Stimulated activated CD4-positive, alpha-beta T cell treated with anti-CD3 and anti-CD28 coated beads, Interleukin-1b, Interleukin-23, amount 100 ng/mL, for 1 hour (primary cell): ENCODE measurements at places on chromosomes 1 and 21.

DNA sequence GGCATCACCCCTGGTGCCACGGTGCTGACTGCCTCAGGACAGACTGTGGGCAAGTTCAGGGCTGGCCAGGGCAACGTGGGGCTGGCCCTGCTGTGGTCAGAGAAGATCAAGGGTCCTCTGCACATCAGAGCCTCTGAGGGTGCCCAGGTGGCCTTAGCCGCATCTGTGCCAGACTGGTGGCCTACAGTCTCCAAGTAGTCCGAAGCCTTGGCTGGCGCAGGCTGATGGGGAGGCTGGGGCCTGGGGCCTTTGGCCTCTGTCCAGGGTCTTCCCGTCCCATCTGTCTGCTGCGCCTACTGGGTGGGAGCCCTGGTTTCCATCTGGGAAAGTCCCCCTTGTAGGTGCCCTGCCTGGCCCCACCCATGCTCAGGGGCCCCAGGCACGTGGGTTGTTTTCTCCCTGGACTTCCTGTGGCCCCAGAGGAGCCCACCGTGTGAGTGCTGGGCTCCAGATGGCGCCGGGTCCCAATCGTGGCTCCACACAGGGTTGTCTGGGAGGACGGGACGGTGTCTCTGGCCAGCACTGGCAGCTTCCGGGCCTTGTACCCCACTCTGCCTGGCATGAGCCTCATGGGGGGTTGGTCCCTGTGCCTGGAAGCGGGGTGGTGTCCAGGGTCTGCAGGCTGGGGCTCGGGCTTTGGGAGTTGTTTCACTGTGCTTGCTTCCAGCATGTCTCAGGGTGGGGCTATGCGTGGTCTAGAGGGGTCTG is 9.9 kb downstream of the IBA57 start:
- no peak for DNase-seq

- no peak for DNase-seq
Measured at GRCh38 chr1:212967801-212968200, 17.5 kb downstream of the VASH2 start.

DNA sequence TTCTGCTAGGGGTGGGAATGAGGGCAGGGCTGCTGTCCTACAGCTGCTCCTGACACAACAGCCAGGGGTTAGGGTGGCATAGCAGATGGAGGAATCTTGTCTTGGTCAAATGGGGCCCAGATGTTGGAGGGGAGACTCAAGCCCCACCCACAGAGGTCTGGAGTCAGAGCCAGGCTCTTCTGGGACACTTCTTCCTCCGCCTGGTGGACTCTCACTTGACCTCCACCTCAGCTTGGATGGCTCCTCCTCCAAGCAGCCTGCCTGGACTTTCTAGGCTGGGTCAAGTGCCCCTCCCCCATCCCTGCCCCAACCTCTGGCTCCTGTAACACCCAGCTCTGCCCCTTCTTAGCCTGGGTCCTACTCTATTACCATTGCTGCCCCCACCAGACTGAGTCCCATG is 35.5 kb downstream of the EPHA2 start:
- DNase-seq: no peak

DNA sequence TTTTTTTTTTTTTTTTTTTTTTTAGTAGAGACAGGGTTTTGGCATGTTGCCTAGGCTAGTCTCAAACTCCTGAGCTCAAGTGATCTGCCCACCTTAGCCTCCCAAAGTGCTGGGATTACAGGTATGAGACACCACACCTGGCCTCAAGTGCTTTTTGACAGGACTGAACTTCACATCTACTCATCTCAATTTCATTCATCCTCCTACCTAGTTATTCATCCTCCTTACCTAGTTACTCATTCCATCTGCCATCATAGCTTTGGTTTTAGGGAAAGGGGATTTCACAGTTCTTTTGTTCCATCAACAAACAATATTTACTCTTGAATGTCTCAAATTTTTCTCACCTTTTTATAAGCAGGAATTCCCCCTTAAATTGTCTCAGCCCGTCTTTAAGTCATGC is 38.6 kb upstream of the RALGPS2 start:
- DNase-seq: no peak

DNA sequence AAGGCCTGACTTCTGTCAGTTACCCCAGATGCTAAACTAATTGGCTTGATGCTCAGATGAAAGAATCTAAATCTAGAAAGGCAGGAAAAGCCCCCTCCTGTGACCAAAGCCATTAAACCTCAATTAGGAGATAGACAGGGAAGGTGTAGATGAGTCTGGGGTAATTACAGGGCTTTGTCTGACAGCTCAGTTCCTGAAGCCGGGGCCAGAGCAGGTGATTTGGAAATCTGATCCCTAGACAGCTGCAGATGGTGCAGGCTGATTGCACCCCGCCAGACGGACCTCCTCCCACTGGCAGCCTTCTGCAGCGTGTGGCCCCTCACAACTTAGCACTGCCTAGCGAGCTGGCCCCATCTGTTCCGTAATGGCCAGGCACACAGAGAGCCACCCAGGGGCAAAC is 395.1 kb downstream of the HLX start:
- no peak for DNase-seq

- DNase-seq: no peak
Measured at GRCh38 chr1:230906226-230906625, 37.9 kb upstream of the C1orf198 start.

GRCh38 chr1:14625572-14625971 is 27.1 kb downstream of the KAZN start:
- no peak for DNase-seq

DNA sequence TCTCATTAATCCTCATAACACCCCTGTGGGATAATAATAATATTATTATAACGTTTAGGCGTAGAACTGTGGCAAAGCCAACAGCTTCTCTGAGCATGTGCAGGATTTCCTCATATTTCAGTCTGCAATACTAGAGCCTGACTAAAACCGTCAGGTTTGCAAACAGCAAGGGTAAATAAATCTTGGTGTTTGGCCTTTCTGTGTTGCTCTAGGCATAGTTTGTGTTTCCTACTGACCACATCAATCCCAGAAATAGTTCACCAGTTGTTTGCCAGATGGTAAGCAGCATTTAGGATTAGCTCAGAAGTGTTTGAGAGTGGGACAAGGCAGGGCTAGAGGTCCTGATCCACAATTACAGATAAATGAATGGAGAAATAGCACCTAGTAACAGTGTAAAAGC is 2.8 kb upstream of the KCNA3 start:
- no peak for DNase-seq

DNA sequence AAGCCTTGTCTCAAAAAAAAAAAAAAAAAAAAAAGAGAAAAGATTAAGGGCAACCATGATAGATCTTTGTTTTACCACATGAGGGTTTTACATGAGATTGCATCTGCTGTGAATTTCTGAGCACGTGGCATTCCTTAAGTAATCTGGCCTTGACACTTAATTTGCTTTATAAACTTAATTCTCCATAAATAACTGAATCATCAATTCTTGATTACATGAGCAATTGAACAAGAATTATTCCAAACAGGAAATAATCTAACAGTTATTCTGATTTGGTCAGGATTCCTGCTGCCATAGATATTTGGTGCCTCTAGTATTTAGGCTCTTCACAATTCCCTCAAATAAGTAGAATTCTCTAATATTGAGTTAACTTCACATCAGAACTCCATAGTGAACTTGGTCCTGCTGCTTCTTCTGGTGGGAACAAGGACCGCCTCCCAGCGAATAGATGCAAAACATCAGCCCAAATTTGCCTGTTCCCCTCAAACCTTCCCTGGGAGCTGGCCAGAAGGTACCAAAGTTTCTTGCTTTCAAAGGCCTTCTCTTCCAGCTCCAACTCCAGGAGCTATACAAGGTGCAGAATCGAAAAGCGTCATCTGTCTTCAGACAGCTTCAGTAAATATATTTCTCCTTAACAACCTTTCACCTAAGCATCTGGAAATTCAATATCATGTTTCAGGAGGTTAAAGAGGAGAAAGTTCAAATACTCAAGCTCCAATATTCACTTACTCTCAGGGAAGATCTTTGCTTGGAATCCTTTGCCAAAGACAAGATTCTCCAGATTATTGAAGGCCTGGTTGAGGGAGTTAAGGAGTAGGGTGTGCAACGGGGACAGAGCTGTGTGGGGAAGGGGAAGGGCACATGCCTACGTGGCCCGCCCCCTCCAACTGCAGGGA is 1.0 kb downstream of the KRTCAP2 start:
- no peak for DNase-seq
